ENCODE measurements at places on chromosomes 7 and 10.

- DNase-seq, result no peak
Observed at GRCh38 chr7:3034591-3035150, 9.0 kb downstream of the CARD11 start.

GRCh38 chr7:16055263-16055976 is 365.9 kb downstream of the CRPPA start:
- DNase-seq, result no peak

DNA sequence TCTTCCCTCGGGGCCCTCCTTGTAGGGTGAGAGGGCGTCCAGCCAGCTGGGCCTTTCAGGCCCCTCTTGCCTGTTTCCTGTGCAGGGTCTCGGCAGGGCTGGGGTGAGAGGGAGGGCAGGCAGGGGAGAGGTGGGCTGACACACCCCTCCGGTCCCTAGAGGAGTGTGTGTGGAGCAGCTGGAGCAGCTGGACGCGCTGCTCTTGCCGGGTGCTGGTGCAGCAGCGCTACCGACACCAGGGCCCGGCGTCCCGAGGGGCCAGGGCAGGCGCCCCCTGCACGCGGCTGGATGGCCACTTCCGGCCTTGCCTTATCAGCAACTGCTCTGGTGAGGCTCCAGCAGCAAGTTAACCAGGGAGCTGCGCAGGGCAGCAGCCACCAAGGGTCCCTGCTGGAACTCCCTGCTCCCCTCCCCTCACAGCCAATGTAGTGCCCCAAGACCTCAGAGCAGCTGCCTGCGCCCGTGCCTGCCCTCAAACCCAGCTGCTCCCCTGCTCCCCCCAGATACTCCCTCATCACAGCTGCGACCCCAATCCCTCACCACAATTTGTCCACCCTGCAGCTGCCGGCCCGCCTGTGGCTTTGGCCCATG is 15.7 kb upstream of the ZNF862 start:
- peak; percentile 72 for DNase-seq

- no peak for DNase-seq
Observed at GRCh38 chr7:82816272-82816671, 346.4 kb downstream of the PCLO start.

GRCh38 chr7:7668706-7669105 is 28.2 kb downstream of the UMAD1 start:
- peak; percentile 36 for DNase-seq

DNA sequence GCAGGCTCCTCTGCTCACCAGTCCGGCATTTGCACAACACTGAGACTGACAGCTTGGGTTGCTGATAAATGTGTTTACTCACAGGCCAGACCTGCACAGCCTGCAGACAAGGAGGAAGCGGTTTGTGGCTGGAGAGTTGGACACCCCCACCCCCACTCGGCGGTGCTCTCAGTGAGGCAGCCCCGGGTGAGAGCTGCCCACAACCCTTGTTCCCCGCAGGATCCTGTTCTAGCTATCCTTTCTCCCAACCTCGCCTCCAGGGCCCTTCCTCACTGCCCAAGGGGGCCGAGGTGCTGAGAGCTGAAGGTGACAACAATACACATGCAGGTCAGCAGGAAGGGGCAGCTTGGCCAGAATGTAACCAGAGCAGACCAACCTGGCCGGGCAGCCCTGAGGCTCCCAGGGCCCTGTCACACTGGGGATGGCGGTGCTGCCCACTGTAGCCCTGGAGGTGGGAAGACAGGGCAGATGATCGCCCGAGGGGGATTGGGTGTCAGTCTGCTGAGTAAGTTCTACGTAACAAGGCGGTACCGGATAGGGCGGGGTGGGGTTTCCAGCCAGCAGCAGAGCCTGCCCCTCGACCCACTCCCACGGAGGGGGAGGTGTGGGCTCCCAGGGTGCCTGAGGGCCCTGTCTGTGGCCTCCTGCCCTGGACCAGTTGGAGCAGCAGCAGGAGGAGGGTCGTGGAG is 2.1 kb upstream of the ADAM8 start:
- DNase-seq, result no peak

- peak; percentile 44 for DNase-seq
Observed at GRCh38 chr7:43768887-43769272, 10.4 kb downstream of the BLVRA start.
